ENCODE measurements at places on chromosomes 2 and 18.

DNA sequence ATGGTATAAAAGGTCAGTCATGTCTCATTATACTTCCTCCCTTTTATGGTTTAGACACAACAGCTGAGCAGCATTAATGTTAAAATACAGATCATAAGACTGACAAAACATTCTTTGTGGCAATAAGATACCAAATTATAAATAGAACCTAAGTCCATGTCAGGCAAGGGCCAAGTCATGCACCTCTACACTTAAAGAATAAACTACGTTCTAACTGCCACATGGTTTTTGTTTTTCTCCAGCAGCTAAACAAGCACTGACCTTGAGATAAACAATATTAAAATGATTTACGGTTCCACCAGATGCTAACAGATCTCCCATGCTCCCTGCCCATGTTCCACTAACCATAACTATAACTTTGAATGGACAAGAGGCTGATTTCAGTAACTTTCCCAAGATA lies 368.6 kb upstream of the TFPI start:
- no peak for DNase-seq

DNA sequence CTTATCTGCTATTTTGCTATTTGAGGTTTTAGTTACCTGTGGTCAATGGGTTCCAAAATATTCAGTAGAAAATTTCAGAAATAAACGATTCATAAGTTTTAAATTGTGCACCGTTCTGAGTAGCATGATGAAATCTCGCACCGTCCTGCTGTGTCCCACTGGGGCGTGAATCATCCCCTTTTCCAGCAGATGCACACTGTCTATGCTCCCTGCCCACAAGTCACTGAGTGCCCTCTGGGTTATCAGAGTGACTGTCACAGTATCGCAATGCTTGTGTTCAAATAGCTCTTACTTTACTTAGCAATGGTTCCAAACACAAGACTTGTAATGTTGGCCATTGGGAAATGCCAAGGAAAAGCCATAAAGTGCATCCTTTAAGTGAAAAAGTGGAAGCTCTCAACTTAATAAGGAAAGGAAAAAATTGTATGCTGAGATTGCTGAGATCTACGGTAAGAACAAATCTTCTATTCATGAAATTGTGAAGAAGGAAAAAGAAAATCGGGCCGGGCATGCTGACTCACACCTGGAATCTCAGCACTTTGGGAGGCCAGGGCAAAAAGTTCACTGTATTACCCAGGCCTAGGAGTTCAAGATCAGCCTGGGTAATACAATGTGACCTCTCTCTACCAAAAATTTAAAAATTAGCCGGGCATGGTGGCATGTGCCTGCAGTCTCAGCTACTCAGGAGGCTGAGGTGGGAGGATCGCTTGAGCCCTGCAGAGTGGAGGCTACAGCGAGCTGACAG lies 13.3 kb downstream of the COL4A3 start:
- DNase-seq: no peak

GRCh38 chr2:239897596-239898235 lies 127.4 kb downstream of the NDUFA10 start:
- no peak for DNase-seq

GRCh38 chr2:25954199-25954752 lies 28.0 kb downstream of the KIF3C start:
- DNase-seq: no peak

- DNase-seq: no peak
Observed at GRCh38 chr2:118830118-118830517, 17.3 kb downstream of the EN1 start.

DNA sequence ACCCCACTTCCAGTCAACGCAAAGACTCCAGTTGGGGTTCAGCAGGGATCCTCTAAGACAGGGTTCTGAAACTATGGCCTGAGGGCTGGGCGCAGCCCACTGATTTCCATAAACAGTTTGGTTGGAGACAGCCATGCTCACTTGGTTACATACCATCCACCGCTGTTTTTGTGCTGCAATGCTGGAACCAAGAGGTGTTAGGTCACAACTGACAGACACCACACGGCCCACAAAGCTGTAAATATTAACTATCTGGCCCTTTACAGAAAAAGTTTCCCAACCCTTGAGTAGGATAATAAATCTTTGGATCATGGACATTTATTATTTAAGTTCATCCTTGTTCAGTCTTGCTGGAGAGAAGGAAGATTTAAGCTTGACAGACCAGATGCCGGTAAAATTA lies 8.4 kb upstream of the CD226 start:
- DNase-seq: no peak

DNA sequence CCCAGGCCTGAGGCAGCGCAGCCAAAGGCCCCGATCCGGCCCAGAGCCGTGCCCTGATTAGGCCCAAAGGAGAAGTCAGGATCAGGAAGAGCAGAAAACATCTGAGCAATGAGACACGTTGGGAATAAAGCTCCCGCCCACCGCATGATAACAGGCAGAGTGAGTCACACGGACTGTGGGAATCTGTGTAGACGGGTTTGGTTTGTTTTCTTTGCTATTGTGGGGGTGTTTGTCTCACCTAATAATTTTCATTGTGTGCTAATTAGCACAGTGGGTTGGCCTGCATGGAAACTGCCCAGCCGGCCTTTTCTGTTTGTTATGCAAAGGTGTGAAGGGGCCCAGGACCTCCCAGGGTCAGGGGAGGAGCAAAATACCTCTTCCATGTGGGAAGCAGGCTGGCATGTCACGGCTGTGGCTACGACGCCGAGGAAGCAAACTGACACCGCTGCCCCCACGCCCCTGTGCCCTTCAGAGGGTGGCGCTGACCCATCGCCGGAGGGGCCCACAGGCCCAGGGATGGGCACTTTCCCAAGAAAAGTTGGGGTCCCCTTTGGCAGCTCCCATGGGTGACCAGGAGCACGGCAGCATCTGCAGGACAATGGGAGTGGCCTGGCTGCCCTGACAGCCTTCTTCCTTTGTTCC lies 68.4 kb upstream of the CTDP1 start:
- DNase-seq: no peak

- DNase-seq: peak; percentile 27
Observed at GRCh38 chr2:55115761-55116597, 65.7 kb upstream of the RTN4 start.

DNA sequence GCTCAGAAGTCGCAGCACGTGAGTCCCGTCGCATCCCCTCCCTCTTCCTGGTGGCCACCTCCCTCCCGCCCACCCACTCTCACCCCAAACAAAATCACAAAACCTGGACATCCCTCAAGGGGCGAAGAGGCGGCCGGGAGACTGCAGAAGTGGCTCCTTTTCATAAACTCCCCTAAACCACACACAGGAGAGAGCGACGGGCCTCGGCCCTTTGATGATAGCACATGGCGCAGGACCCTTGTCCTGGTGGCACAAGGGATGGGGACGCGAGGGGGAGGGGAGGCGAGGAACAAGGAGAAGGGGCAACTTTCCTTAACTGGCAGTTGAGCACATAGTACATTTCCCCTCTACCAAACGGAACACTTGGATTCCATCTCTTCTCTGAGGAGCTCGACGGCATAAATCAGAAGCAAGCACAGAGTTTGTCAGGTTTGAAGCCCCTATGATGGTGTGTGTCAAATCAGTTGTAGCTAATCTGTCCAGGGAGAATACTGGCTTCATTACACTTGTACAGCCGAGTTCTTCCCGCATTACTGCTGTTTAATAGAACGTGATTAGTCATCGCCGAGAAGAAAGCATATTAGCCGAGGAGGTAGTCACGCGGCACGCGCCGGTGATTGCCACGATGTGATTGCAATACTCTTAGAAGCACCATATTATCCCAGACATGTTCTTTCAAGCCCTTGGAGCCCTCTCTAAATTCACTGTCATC lies 43.8 kb downstream of the GBX2 start:
- no peak for DNase-seq

DNA sequence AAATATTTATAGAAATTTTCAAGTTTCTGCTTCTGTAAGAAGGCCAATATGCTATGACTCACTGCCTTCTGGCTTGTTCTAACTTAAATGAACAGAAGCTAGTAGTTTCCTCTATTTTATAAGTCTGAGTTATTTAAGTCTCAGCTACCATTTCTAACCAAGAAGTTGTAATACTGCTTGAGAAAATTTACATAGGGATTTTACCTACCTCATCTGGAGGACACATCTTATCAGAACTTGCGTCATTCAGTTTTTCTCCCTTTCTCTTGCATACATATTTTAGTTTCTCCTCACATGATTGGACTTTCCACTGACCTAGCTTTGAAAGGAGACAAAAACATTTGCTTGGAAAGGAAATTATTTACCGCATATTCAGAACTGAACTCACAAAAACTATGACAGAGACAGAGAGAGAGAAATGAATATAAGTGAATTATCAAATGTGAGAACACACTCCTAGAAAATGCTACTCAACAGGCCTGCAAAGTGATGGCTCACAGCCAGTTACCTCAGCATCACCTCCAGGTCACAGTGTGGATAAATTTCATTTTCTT lies 81.1 kb upstream of the CD302 start:
- DNase-seq: no peak

DNA sequence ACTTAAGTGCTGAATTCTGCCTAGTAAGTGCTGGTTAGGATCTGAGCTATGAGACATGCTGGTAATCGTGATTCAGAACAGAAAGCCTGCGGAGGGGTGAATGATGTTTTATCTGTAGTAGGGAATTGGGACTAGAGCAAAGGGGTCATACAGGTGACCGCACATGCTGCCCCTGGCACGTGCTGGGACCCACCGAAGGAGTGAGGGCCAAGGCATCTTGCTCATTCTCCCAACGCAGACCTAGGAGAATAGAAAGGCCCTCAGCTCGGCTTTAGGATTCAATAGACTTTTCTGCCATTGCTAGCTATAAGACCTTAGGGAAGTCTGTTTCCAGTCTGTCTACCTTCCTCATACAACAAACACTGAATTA lies 8.8 kb upstream of the SMAD7 start:
- DNase-seq: no peak

GRCh38 chr18:44764863-44765262 lies 84.2 kb downstream of the SETBP1 start:
- no peak for DNase-seq

DNA sequence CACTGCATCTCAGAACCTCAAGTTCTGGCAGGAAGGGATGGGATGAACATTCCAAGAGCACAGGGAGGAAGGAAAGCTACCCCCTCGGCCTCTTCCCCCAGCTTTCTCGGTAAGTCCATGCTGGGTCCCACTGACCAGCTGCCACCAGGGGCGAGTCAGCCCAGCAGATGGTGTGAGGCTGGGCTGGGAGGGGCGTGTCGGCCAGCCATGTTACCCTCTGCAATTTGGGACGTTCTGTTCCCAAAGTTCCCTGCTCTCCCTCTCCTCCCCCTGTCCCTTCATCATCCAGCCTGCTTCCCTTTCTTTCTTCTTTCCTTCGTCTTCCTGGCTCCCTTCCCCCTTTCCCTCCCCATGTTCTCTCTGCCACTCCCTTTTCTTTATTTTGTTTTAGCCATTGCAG lies 74.3 kb upstream of the TNP1 start:
- DNase-seq: no peak

DNA sequence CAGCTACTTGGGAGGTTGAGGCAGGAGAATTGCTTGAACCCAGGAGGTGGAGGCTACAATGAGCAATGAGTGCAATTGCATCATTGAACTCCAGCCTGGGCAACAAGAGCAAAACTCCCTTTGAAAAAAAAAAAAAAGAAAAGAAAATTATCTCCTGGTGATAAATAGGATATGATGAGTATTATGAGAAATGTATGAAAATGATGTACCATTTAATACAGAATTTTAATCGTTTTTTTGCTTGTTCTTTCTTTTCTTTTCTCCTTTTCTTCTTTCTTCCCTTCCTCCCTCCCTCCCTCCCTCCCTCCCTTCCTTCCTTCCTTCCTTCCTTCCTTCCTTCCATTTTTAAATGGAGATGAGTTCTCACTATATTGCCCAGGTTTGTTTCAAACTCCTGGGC lies 40.4 kb downstream of the TTC27 start:
- no peak for DNase-seq

- DNase-seq: no peak
Observed at GRCh38 chr2:48180557-48180956, 274.3 kb upstream of the FBXO11 start.

GRCh38 chr2:33620-34019 lies 12.7 kb downstream of the FAM110C start:
- DNase-seq: no peak

DNA sequence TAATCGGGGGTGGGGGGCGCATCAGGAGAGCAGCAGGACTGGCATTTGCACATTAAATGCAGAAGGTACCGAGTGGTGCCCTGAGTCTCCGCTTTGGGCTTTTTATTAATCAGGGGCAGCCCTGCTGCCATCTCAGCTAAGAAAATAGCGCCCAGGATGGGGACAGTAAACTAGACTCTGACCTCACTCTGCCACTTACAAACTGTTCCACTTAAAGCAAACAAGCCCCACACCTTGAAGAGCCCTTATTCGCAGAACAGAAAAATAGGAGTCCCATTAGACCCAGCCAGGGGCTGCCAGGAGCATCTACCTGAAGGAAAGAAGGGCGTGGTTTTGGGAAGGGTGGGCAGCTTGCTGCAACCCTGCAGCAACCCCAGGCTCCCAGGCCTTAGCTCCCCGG lies 165.3 kb downstream of the TNS1 start:
- DNase-seq: no peak

DNA sequence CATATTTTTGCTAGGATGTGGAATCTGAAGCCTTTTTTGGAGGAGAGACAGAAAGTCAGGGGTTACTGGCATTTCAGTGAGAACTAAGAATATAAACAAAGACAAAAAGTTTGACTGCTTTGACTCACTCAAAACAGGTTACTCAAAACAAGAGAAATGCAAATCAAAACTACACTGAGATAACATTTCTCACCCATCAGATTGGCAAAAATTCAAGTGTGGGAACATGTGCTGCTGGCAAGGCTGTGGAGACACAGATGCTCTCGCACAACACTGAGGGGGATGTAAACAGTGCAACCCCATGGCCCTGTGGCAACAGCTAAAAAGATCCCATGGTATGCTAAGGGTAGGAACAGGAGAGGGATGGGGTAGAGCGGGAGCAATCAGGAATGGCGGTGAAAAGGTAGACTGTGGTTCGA lies 86.6 kb downstream of the DTNB start:
- no peak for DNase-seq

DNA sequence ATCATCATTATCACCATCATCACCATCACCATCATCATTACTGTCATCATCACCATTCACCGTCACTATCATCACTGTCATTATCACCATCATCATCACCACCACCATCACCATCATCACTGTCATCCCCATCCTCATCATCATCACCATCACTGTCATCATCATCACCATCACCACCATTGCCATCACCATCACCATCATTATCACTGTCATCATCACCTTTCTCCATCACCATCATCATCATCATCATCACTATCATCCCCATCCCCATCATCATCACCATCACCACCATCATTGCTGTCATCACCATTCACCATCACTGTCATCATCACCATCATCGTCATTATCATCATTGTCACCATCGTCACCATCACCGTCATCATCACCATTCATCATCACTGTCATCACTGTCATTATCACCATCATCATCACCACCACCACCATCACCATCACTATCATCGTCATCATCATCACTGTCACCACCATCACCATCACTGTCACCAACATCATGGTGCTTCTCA lies 9.8 kb downstream of the HPCAL1 start:
- DNase-seq: no peak

- DNase-seq: no peak
Observed at GRCh38 chr2:209821806-209822205, 50.2 kb downstream of the UNC80 start.

- DNase-seq: no peak
Observed at GRCh38 chr2:187081461-187081860, 232.5 kb upstream of the ZSWIM2 start.

- no peak for DNase-seq
Observed at GRCh38 chr18:21264651-21265050, 22.6 kb downstream of the GREB1L start.
